Stimulated activated CD8-positive, alpha-beta memory T cell treated with anti-CD3 and anti-CD28 coated beads, Interleukin-2, amount 100 ng/mL, for 48 hours (primary cell): ENCODE measurements at places on chromosomes 4 and X.

- DNase-seq = no peak
These were observed 177.1 kb downstream of the UNC5C start for GRCh38 chr4:95371476-95372224.

DNA sequence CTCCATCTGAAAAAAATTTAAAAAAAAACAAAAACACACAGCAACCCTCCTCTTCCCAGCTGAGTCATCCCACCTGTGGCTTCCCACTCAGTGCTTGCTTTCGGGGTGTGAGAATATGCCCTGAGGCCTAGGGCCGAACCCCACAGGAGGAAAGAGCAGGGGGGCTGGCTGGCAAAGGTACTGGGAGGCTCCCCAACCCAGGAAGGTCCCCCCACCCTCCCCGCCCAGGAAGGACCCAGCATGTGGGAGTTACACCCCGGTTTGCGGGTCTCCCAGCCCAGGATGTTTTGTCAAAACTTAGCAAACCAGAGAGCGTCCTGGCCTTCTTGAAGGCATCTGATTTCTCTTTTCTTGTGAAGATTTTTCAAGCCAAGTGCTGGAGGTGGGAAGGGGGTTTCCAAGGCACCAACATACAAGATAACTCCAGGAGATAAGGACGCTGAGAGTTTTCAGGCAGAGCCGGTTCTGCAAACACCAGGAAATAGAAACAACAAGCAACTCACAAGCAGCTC, 25.7 kb upstream of the CSF2RA start:
- no peak for DNase-seq

GRCh38 chrX:63613531-63614028, 171.4 kb downstream of the ARHGEF9 start:
- DNase-seq = no peak

- DNase-seq = peak; percentile 3
These were observed 50.6 kb downstream of the LGI2 start for GRCh38 chr4:24980064-24980690.

DNA sequence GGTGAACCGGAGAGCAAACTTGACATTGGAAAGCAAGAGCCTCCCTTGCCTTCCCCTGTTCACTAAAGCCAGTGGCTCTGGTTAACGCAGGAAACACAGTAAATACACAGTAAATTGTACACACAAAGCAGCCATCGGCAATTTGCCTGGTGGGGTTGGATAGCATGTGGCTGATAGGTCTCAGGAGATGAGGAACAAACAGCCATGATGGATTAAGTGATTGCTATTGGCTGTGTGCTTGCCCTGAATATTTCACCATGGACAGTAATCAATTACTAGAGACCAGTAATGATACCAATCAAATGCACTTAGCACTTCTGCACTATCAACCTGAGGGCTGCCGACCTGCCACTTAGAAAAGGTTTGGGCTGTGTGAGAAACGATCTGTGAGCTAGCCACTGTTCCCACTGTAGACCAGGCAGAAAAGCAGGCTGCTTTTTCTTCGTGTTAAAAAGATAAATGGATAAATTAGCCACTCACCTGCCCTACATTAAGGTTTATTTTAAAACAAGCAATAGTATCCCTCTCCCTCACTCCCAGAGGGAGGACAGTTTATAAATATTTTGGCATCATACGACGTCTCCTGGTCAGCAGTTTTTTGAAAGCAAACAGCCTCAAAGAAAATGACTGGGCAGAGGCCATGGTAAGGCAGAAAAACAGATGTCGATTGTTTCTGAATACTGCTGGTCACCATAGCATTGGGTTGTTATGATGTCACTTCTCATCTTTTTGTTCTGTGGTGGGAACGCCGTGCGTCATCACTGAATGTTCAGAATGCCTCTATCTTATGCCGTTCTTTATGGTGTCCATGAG, 167.1 kb downstream of the MAML3 start:
- DNase-seq = no peak

DNA sequence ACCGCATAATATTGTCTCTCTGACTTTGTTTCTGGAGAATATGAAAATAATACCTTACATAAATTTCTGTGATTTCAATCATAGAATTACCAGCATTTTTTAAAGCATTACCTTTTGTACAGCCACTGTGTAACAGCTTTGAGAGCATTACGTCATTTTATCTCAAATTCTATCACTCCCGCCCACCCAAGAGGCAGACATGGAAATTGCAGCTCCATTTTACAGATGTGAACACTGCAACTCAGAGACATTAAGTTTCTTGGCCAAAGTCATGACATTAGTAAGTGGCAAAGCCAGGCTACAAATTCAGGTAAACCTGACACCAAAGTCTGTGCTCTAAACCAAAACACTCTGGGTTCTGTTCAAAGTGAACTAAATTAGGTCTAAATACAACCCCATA, 33.6 kb upstream of the KDR start:
- no peak for DNase-seq

- DNase-seq = no peak
These were observed 67.8 kb upstream of the PCDH10 start for GRCh38 chr4:133081246-133081645.

GRCh38 chr4:20618731-20619130, 81.5 kb upstream of the PACRGL start:
- no peak for DNase-seq

DNA sequence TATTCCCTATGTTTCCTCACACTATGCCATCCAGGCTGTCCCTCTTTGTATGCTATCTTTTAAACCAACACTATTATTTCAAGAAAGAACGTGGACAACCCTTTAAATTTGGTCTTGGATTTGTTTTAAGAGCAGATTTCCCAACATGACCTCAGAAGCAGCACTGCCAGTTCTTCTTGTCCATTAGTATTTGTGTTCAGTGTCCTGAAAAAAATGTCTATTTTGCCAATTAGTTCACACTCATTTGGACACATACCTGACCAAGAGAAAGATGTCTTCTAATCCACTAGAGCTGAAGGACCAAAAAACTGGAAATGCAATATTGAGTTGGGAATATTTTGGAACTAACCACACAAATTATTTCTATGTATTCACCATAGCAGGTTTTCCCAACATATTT, 223.2 kb upstream of the CNKSR2 start:
- DNase-seq = no peak

- DNase-seq = no peak
These were observed 57.3 kb upstream of the AP1S2 start for GRCh38 chrX:15911734-15912550.

- no peak for DNase-seq
These were observed 11.8 kb upstream of the KLHL8 start for GRCh38 chr4:87232216-87232615.

- DNase-seq = no peak
These were observed 143.5 kb upstream of the LNX1 start for GRCh38 chr4:53734584-53735353.

DNA sequence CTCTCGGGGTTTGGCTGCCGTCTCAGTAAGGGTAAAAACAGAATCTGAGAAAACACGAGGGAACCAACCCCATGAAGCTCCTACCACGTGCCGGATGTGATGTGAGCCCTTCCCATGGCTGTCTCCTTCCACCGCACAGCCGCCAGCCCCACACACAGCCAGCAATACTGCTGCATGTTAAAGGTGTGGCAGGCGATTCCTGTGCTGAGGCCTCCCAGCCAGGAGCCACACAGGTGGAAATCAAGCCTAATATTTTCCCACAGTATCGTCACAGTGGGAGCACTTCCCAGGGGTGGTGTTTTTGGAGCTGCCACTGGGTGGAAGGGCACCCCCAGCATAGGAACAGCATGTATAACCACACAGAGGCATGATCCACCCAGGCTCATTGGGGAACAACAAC, 77.5 kb downstream of the SLC2A9 start:
- DNase-seq = no peak

DNA sequence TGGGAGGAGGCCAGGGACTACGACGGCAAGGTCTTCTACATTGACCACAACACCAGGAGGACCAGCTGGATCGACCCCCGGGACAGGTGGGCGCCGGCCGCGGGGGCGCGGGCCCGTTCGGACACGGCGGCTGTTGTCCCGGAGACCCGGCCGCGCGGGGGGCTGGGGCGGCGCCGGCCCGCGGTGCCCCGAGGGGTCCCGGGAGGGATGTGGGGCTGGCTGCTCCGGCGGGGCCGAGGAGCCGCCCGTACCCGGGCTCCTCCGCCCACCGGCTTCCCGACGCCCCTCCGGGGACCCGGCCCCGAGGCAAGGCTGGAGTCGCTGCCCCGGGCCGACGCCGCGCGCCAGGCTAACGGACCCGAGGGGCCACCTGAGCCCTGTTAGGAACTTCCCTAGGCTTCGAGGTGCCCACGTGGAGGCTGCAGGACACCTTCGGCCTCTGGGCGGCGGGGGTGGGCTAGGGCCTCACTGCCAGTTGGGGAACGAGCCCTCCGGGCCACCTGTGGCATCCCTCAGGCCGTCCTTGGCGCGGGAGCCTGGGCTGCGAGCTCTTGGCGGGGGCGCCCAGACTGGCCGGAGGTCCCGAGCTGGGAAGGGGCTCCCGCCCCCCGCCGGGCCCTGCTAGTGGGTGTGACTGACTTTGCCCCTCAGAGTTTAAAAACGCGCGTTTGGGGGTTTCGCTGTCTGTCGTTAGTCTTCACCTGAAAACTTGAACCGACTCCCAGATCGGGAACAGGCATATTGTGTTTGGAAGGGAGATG, 660 bp downstream of the WWC2 start:
- DNase-seq = peak; percentile 4

DNA sequence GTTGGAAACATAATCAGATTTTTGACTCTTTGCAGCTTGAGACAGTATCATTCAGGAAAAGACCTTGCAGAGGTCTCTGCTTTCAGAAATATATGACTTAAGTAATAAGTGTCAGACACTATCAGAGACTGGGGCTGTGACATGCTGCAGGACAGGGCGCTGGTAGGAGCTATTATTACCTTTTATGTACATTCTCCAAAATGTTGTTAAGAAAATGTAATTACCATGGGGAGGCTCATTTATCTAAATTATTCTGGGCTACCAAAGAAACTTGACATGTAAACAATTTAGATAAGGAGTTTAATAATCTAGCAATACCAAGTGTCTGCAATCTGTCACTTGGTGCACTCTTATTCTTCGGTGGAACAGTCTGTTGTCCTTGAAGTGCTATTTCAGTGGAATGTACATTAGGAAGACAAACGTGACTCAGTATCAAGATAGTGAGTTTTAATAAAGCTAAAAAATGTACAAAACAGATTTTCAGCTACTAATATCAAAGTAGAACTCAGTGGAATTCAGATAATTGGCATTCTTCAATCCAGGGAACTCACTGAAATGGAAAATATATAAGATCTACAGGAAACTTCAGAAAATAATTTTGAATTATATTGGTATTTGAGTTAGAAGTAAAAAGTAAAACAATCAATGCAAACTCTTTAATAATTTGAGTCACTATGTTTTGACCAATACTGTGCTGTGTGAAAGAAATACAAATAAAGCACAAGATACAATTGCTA, 214.5 kb downstream of the KCNIP4 start:
- no peak for DNase-seq

GRCh38 chr4:18050448-18050847, 28.9 kb upstream of the LCORL start:
- DNase-seq = no peak

DNA sequence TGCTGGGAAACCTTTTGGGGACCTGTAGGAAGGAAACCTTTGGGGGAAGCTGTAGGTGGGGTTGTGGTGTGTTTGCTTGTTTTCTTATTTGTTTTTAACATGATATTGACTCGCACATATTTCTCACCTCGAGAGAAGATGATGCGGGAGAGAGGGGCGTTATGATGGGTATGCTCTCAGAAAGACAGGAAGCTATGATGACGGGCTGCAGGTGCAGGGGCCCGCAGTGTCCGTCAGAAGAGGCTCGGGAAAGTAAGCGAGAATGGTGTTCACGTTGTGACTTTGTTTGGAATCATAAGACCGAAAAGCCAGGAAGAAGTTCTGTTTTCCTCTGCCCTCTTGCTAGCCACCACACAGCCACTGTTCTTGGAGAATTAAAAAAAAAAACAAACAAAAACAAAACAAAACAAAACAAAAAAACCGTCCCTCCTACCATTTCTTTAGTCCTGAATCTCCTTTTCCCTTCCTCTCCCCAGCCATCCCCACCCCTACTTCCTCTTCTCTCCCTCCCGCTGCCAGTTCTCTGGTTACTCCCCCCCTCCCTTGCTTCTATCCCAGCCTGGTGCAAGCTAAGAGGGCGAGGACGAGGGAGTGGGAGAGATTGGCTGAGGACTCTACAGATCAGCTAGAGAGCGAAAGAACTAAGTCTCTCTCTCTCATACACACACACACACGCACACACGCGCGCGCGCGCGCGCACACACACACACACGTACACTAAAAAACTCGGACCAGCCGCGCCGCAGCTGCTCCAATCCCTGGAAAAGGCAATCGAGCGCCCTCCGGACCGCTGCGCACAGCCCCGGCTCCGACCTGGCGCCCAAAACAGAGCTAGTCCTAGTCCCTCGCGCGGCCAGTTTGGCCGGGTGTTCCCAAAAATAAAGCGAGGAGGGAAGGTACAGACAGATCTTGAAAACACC, at the start of gene BMP3:
TSS of gene BMP3 (plus strand) at position 648 of the 920 bp plus-strand sequence. CDS start 577 bp downstream, outside the sequence.
- DNase-seq = no peak

GRCh38 chr4:73902817-73903547, 33.8 kb downstream of the CXCL1 start:
- no peak for DNase-seq

GRCh38 chr4:23441530-23442069, 448.2 kb downstream of the PPARGC1A start:
- DNase-seq = no peak

DNA sequence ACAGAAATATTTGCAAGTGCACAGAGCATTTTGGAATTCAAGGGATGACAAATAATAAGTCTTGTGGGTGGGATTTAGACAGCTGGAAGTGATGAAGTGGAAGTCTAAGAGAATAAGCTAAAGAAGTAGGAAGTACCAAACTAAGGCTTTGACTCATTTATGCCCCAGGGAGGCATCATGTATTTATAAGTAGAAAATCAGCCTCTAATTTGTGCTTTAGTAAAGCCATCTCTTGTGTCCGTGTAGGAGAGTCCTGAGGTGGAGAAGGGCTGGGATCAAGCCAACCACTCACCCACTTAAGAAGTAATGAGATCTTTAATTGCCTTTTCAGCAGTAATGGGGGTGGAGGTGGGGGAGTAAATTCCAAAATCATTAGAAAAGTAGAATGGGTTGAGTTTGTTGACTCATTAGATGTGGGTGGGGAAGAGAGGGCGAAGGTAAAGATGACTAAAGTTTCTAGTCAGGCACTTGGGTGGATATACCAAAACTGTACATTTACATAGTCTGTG, 356.7 kb downstream of the STIM2 start:
- DNase-seq = no peak

- no peak for DNase-seq
These were observed 213.1 kb upstream of the HDX start for GRCh38 chrX:84715315-84715714.

- no peak for DNase-seq
These were observed 2.3 kb downstream of the S100P start for GRCh38 chr4:6695660-6696610.

GRCh38 chr4:89121387-89122068, 10.2 kb downstream of the TIGD2 start:
- DNase-seq = no peak

DNA sequence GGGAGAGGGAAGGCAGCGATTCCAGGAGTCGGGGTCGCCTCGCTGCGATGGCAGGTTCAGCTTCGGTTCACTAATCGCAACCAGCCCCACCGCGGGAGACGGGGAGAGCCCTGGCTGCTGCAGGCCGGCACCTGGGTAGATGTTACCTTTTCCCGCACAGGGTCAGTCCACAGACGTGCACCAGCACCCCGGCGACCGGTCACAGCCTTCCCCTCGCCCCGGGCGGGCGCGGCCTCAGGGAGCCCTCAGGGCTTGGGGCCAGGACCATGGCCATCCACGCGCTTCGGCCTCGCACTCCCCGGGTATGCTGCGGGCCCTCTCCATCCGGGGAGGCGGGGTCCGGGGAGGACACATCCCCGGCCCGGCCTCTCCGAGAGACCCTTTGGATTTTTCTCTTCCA, 26.1 kb upstream of the EXOC1L start:
- no peak for DNase-seq

GRCh38 chr4:148618856-148619255, 176.6 kb upstream of the NR3C2 start:
- DNase-seq = no peak
